ENCODE measurements at places on chromosomes 13 and 19.

DNA sequence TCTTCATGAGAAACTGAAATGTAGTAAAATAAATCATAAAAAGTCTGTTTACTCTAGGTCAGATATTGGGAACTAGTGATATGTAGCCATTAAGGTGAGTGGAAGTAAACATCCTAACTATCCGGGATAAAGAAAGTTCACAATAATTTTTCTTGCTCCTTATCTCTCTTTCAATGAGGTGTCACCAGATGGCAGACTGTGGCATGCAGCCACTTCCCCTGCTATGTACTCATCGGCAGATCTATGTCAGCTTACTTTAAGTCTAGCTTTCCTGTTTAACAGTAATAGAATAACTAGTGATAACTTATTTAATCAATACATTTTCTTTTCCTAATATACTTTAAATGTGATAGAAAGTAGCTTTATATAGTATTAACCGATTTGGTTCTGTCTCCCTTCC lies 181.9 kb downstream of the NDFIP2 start:
- no peak for DNase-seq

DNA sequence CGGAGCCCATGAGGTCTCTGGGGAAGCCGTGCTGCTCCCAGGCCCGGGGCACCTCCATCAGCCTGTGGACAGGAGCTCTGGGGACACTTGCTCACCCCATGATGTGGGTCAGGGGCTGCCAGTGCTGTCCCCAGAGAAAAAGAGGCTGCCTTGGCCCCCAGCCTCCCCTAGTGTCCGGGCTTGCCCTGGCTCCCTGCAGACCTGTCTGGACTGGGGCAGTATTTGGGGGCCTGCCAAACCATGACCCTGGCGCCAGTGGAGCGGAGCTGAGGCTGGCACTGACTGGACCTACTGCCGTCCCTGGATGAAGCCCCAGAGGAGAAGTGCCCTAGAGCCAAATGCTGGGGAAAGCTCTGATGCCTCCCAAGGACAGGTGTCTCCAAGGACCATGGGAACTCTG lies 30.4 kb downstream of the ELAVL1 start:
- DNase-seq = no peak

DNA sequence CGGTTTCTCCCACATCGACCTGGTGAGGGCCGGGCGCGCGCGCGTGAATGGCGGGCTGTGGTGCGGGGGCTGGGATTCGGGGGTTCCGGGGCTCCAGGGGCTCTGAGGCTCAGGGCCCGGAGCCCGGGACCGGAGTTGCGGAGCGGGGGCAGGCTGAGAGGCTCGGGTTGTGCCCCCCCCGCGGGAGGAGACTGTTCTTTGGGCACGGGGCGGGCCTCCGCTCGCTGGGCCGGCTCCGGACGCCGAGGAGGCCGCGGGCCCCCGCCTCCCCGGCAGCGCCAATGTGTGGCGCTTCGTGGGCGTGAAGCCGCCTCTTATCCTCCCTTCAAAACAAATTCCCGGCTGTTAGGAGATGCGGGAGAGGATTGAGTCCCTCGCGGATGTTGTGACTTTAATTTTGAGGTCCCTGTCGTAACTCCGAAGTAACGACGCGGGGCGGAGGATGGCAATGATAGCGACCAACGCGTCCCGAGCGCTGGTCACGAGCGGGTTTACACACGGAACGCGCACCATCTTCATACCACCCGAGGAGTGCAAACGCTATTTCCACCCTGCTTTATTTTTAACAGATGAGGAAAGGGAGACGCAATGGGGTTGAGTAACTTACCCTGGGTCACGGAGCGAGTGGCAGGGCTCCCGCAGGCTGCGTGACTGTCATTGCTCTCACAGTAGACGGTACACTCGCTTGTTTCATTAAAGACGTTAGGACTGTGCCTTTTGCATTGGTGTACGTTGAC lies 536 bp downstream of the UBA2 start:
- peak; percentile 45 for DNase-seq

DNA sequence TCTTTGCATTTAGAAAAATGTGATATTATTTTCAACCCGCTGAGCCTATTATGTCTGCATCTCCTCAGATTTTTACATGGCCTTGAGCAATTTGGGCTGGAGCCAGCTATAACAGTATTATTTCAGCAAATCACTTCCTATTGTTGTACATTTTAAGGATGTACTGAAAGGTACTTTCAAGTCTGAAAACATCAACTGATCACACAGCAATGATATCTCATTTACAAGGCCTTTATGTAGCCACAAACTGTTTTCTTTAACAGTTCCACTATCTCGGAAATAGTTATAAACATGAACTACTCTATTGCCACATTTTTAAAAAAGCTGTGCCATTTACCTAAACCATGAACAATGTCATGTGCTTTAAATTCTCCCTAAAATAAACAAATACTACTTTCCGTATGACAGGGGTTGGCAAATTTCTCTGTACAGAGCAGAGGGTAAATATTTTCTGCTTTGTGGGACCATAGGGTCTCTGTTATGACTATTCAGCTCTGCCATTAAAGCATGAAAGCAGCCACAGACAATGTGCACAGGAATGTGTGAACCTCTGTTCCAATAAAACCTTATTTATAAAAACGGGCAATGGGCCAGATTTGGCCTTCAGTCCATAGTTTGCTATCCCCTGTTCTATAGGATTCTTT lies 560.4 kb downstream of the GPC6 start:
- DNase-seq = no peak

DNA sequence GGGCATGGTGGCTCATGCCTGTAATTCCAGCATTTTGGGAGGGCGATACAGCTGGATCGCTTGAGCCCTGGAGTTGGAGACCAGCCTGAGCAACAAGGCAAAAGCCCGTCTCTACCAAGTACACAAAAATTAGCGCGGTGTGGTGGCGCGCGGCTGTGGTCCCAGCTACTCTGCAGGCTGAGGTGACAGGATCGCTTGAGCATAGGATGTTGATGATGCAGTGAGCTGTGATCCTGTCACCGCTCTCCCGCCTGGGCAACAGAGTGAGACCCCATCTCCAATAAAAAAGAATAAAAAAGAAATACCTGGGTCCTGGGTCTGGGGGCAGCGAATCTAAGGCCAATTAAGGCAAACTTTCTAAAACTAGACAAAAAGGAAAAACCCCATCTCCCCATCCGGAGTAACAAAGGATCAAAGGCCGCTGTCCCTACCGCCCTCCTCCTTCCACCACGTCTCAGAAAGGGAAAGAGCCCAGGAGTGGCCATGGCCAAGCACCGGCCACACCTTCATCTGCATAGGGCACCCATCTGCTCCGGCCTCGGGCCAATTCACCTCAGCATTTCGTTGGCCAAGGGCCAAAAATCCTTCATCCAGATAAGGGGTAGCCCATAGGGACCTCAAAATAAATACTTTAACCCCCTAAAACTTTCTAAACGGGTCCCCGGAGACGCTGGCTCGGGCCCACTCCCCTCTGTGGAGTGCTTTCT lies 851 bp downstream of the ZNF320 start:
- DNase-seq = no peak

DNA sequence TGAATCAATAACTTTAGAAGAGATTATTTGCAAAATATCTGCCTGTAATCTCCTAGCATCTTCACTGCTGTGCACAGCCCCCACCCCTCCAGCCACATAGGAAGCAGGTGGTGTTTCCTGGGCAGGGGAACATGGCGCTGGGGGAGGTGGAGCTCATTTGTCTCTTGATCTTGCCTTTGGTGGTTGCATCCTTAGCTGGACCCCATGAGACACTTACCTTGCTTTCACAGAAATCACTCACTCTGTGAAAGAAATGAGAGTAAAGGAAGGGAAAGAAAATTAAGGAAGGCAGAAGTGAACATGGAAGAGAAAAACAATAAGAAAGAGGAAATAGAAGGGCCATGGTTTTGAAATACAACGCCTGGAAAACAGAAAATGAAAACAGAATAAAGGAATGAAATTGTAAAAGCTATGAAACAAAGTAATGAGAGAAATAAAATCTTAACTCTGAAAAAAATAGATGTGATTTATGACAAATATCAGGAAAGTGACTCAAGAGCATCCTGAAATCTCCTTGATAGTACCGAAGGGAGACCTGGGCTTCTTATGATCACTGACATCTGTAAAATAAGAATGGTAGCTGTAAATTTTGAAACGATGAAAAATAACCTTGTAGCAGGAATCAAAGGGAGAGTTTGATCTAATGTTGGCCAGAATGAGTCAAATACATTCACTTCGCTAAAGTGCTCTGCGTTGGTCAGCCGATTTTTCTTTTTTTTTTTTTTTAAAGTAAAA lies 17.2 kb upstream of the RNASEH2B start:
- DNase-seq = no peak

DNA sequence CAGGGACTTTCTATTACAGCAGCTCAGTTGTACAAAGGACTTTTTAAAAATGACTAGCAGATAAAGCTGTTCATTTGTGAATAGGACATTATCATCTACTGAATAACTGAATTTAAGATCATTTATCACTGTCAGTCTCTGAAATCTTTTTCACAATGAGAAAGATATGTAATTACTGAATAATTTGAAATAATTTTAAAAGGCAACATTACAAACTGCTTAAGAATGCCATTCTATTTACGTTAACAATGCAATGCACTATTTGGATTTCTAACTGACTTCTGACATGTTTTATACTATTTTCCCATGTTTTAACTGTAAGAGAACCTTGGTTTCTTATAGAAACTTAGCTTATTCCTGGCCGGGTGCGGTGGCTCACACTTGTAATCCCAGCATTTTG lies 2033.0 kb upstream of the PCDH20 start:
- no peak for DNase-seq

GRCh38 chr19:43939557-43940260 lies 4.6 kb upstream of the ZNF45 start:
- DNase-seq = no peak

DNA sequence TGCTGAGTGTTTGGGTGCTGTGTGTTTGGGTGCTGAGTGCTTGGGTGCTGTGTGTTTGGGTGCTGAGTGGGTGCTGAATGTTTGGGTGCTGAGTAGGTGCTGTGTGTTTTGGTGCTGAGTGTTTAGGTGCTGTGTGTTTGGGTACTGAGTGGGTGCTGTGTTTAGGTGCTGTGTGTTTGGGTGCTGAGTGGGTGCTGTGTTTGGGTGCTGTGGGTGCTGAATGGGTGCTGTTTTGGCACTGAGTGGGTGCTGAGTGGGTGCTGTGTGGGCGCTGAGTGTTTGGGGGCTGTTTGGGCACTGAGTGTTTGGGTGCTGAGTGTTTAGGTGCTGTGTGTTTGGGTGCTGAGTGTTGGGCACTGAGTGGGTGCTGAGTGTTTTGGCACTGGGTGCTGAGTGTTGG lies 48.5 kb upstream of the F7 start:
- DNase-seq = no peak
